ENCODE measurements at places on chromosomes 5 and 9. TPM values are rescaled to one million over a fixed set of nuclear protein-coding genes. Genes with fewer than 3 reads are reported as not detected.

DNA sequence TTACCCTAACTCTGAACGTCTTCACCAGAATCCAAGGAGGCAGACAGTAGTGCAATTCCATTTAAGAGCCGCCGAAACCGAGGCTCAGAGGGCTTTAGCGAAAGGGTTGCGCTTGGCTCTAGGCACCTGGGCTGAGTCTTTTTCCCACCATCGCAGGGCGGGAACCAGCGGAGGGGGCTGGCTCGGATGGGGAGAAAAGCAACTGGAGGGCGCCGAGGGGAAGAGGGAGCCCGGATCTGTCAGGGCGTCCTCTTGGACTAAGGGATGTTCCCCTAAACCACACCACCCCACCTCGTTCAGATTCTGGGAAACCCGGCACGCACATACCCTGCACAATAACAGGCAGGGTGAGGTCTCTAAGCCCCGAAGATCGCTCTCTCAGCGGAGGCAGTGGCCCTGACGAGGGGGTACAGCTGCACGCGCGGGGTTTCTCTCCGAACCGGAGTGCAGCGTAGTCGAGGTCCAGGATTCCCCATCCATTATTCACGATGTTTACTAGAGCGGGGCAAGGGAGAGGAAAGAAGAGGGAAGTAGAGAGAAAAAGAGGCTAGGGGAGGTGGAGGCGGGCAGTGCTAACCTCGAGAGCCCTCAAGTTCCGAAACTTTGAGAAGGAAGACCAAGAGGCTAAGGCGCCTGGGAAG, 1.3 kb upstream of the POU4F3 start:
- no peak for DNase-seq

DNA sequence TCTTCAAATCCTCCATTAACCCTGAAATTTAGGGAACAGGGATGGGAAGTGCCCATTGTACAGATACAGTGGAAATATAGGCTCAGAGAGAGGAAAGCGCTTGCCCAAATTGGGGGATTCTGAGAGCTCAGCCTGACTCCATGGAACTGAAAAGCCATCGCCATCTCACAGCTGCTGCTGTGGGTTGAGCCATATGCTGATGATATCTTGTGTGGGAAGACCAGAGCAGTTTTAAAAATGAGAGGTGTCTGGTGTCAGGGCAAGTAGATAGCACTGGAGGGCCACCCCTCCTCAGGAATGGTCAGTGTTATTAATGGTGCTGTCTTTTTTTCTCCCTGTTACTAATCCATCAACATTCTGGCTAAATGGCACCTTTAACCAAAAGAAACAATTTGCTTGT, 50.9 kb upstream of the C5orf58 start:
- no peak for DNase-seq

DNA sequence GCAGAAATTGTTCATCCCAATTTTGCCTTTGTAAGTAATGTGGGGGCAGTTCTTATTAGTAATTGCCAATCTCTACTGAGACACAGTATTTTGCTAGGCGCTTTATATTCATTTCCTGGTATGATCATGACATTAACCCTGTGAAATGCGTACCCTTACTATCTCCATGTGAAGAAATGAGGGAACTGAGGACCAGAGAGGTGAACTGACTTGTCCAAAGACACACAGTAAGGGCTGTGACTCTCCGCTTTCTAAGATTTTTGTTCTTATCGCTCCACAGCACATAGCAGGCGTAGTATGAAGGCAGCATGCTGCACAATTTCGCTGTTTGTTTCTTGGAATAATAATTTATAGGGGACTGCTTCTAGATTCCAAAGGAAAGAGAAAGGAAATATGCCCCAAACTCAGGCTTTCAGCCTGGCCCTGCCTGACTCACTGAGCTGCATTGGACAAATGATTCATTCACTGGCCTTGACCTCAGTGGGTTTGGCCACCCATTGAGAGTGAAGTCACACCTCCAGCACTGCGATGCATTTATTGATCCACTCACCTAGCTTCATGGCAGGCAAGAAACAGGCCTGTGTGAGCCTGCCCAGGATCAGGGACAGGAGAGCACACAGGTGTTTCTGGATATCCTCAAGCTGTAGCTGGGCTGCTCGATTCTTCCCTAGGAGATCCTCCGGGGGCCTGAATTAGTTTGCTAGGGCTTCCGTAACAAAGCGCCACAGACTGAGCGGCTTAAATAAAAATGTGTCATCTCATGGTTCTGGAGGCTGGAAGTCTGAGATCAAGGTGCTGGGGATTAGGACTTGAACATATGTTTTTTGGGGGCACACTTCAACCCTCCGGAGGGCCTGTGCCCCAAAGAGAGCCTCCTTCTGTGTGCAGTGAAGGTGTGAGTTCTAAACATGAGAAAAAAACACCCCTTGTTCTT, 7.2 kb upstream of the DUSP1 start:
- peak; percentile 39 for DNase-seq

Gene RNF183
- 0.11 TPM for polyA plus RNA-seq

Gene SPINK4
- 5.1 TPM for polyA plus RNA-seq

DNA sequence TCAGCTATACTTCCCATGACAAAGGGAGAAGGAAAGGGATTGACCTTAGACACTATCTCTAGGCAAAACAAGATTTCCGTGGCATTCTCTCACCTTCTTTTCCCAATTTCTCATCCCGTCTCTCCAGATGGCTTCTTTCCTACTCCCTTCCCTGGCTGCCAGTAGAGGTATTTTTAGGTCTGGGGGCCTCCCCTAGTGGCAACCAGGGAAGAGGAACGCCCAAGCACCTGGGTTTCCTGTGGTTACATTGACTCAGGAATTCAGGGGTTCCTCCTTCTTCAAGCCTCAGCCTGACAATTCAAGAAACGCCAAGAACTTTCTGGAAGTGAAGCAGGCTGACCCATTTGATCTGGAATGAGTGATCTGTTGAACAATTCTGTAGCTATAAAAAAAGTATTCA, 111.5 kb upstream of the OSMR start:
- no peak for DNase-seq

All from K562 (cell line).